ENCODE measurements at places on chromosomes 4 and X.

GRCh38 chr4:10808591-10808990 is 124.0 kb upstream of the CLNK start:
- DNase-seq: peak; percentile 73

GRCh38 chr4:70997546-70997945 is 4.1 kb downstream of the DCK start:
- no peak for DNase-seq

DNA sequence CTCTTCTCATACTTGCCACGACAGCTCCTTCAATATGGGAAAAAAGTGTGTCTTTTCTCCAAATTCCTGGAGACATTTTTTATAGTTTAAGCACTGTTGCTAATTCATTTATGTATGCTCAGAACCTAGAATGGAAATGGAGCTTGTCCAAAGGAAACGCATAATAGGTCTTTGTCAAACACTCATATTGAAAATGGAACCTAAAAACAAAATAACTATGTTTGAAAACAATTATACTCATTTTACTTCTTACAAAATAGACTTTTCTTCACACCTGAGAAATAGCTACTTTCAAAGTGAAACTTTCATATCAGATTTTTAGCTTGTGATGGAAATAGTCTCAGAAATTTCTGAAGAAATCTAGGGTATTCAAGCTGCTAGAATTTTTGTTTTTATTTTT is 529.7 kb upstream of the BOD1L1 start:
- DNase-seq: no peak

GRCh38 chrX:372856-373640 is 13.7 kb downstream of the PPP2R3B start:
- no peak for DNase-seq

DNA sequence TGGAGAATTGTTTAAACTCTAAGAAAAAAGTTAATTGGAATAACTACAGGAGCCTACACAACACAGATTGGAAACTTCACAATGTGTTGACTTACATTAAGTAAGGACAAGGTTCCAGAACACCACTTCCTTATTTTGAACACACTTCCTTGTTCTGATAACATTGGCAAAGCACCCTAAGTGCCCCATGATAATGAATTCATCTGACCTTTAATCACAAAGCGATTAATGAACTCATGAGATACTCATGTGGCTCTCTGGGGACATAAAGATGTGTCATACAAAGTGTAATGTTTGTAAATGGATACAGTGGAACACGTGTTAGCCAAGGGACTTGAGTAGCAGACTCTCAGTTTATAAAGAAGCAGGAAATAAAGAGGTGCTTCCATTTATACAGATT is 69.0 kb upstream of the ATOH1 start:
- no peak for DNase-seq

DNA sequence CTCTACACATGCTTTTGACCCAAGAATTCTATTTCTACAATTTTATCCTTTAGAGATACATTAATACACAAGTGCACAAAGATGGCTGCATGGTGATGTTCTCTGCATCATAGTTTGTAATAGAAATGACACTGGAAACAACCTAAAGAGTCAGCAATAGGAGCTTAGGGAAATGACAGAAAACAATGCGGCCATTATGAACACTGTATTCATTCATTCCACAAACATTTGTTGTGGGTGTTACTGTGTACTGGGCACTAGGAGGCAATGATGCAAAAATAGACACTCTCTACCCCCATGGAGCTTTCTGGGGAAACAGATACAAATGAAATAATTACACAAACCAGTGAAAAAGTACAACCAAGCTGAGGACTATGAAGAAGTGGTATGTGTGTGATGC is 32.0 kb downstream of the IDS start:
- DNase-seq: no peak

GRCh38 chrX:68203646-68204045 is 229.6 kb downstream of the OPHN1 start:
- DNase-seq: no peak

GRCh38 chr4:7691982-7692381 is 247.7 kb downstream of the AFAP1 start:
- DNase-seq: no peak

GRCh38 chr4:10082459-10083272 is 33.9 kb downstream of the WDR1 start:
- DNase-seq: no peak

- no peak for DNase-seq
These were observed 113.2 kb downstream of the MID1 start for GRCh38 chrX:10507181-10507580.

- no peak for DNase-seq
These were observed 9.2 kb downstream of the VSIG4 start for GRCh38 chrX:66030505-66031317.

- peak; percentile 78 for DNase-seq
These were observed 1.7 kb upstream of the TMEM271 start for GRCh38 chr4:577499-578450.

DNA sequence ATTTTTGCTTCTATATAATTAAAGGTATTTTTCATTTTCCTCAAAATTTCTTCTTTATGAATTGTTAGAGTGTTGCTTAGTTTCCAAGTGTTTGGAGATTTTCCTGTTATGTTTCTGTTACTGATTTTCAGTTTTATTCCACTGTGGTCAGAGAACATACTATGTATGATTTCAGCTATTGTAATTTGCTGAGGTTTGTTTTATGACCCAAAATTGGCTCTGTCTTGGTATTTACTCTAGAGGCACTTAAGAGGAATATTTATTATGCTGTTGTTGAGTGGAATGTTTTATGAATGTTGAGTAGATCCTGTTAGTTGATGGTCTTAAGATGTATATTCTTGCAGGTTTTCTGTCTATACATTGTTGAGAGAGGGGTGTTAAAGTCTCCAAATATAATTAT is 263.5 kb downstream of the PABPC4L start:
- DNase-seq: no peak

DNA sequence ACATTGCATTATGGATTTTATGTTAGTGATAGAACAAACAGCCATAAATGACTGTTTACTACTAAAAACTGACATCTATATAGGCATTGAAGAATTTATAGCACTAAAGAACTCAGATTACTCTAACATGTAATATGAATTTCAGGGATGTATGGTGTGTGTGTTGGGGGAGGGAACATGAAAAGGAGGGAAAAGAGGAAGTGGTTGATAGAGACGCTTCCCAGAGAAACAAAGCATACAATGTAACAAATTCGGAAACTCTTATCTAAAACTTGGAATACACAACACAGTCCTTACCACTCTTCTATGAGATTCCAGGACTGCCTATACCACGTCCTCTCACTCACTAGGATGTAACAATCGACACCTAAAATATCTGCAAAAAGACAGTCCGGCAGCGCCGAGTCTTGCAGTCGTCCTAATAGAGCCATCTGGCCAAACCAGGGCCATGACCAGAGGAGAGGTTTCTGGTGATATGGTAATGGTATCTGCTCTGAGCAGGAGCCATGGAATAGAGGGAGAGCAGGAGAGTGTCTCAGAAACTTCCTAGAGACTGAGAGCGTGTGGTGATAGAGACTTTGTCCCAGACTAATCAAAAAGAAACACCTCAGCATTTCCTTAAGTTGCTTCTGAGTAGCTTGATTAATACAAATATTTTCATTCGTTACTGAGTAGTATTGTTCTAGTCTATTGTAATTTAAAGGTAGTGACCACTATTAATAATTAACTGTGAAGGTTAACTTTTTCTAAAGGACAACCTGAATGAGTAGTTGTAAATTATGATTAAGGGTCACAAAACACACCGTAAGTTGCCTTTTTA is 251.9 kb upstream of the ETNPPL start:
- DNase-seq: no peak

Measured in Ammon's horn (tissue), 1 donor.